ENCODE measurements at places on chromosomes 4 and X. TPM values are rescaled to one million over a fixed set of nuclear protein-coding genes. Genes with fewer than 3 reads are reported as not detected.

Gene TMEM185A
- total RNA-seq = 17.6 TPM

Gene NOA1
- total RNA-seq = 15.2 TPM

Gene SRPK3
- total RNA-seq = 0.09 TPM

Gene SH3D19
- total RNA-seq = 29.5 TPM

Gene SPATA4
- 0.09 TPM for total RNA-seq

Gene VCX3B
- total RNA-seq = not detected
